Kidney epithelial cell (primary cell): ENCODE measurements at places on chromosomes 7 and 10.

- DNase-seq: no peak
Measured at GRCh38 chr7:106129291-106129690, 17.2 kb upstream of the SYPL1 start.

DNA sequence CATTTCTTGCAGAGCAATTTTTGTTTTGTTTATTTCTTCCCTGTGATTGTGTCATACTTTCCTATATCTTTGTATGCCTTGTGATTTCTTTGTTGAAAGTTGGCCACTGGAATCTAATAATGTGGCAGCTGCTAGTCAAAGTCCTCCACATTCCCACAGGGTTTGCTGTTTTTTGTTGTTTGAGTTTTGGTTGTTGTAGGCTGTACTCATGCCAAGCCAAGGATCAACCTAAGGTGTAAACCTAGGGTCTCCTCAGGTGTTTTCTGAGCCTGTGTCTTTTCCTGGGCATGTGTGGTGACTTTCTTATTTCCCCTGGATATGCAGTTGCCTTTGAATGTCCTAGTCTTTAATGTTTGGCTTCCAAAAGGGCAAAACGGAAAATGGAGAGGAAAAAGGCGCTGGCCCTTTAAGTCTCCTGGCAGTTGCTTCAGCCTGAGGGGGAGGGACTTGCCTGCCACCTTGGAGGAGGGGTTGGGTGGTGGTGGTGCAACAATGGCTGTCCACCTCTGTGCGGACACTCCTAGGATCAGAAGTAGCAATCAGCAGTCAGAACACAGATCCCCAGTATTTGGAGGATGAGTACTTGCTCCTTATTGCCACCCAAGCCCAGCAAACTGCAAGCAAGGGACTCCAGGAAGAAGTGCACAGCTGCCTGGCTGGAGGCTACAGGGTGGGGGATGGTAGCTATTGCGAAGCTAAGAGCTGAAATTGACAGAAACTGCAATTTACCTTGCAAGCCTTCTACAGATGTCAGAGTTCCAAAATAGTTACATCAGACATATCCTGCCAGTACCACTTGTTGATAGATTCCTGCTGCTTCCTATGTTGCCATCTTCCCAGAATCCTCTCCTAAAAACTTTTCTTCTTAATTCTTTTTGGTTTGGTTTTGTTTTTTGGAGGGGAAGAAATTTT, 5.6 kb upstream of the ZNF518A start:
- no peak for DNase-seq

- DNase-seq: no peak
Measured at GRCh38 chr10:103828587-103829197, 26.7 kb downstream of the SH3PXD2A start.

DNA sequence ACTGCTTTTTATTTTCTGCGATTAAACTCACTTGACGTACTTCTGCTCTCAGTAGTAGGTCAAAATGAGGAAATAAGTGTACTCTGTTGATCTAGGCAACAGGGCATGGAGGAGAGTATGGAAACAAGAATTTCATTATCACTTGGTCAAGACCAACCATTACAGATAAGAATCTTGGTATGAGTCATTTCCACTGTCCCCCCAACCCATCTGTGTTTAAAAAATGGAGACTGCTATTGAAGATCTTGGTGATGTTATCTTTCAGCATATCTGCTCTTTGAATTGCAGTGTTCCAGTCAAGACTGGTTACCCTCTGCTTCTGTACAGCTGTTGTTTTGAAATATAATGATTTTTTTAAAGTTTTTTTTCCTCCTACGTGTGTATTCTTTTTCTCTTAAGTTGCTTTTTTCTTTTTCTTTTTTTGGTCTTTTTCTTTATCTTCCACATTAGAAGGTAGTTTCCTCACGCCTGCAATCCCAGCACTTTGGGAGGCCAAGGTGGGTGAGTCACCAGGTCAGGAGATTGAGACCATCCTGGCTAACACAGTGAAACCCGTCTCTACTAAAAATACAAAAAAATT, 11.7 kb downstream of the STAM start:
- DNase-seq: peak; percentile 29

DNA sequence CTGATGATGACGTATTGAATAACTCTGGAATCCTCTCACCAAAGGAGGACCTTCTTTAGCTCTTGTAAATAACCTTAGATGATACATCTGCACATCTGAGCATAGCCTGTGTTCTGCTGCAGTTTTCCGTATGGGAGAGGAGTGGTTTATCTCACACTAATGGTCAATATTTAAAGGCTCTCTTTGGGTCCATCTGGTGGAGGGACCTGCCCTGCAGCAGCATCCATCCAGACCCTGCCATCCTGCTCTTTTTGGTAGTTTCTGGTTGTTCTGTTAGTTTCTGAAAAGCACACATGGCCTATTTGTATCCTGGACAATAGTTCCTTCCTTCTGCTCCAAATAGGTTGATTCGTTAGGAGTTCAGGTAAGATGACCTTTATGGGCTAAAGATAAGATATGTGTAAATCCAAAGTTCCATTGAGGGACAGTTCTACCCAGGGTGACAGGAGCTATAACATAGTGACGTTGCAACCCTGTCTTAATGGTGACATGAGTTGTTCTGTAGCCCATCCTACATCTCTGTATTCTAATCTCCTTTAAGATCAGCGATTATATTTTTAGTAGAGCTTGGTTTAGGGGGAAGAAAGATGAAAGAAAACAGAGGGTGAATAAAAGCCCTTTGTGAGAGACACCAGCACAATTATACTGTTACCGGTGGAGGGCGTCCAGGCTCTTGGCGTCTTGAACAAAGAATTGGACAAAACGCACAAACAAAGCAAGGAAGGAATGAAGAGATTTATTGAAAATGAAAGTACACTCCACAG, 60.0 kb upstream of the KLF14 start:
- no peak for DNase-seq

- DNase-seq: no peak
Measured at GRCh38 chr7:28055161-28055544, 125.4 kb downstream of the JAZF1 start.

- no peak for DNase-seq
Measured at GRCh38 chr10:73183667-73184281, 15.9 kb downstream of the FAM149B1 start.

DNA sequence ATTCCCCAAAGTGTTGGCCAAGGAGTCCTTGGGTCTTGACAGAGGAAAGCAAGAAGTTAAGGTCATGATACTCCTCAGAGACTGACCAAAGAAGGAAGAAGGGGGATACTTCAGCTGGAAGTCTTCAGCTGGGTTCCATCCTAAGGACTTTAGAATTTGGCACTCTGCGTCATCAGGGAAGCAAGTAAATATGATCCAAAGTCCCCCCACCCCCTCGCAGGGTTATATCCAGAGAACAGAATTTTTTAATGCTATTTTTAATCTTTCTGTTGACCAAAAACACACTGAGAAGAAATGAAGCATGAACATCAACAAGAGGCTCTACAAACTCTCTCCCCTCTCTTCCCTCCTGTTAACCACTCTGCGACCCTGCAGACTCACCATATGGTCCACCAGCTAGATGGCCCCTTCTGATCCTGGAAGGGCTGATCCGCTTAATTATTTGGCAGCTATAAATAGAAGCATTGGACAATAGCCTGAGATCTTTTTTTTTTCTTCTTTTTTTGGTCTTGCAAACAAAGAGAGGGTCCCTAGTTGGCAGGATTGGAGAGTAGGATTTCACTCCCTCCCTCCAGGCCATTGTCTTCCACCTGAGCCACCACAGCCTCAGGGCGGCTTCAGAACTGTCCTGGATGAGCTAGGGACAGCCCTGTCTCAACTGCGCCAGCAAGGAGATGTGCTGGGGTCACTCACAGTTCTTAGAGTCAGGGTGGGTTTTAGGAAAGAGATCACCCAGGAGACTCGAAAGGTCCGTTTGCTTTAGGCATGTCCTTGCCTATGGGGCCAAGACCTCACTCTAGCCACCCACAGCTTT, 196.0 kb downstream of the KCNMA1 start:
- no peak for DNase-seq

DNA sequence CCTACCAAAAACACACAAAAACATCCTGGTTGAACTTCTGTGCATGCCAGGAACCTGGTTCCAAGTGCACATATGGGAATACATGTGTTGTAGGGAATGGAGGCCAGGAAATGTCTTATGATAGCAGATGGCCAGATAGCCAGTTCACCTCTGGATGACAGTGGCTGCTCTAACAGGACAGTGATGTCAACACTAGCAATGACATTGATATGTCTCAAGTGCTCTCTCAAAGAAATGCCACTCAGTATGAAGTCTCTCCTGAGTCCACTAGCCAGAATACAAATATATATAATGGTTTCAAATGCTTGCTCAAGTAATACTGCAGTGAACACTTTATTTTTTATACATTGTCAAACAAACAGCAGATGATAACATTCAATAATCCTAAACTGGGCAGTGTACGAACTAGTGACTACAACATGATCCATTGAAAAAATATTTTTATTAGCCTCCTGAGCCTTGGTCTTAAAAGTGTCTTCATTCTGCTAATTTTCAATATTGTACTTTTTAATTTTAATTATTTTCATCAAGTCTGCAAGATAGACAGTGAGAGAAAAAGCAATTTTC, 26.0 kb upstream of the PCDH15 start:
- DNase-seq: no peak

DNA sequence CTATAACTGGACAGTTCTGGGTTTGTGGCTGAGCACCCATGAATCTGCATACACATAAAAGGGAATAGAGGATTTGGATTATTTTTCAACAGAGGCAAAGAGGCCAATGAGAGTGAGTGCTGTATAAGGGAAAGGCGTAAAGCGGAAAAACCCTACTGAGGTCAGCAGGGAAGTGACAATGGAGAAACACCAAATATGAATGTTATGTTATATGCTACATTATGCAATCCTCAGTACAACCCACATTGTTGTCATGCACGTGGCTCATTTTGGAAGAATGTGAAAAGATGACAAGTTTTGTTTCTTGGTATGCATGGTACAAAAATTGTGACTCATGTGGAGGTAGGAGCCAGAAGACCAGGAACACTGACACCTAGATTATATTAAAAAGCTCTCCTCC, 113.6 kb upstream of the AMPH start:
- DNase-seq: peak; percentile 2

DNA sequence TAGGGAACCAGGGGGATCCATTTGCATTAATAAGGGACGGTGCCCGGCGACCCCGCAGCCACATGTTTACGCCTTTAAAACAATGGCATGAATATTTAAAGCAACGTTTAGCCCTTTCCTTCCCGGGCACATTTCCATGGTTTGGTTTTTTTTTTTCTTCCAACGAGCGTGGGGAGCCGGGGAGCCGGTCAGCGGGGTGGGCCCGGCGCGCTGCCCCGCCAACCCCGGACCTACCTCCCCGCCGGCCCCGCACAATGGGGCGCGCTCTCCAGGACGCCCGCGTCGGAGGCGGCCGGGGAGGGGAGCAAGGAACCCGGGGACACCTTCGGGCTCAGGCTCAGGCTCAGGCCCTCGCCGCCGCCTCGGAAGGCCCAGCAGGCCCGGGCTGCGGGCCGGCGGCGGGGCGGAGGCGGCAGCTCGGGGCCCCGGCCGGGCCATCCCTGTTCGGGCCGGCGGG, 1.0 kb downstream of the SEPHS1 start:
- DNase-seq: no peak

GRCh38 chr7:1251796-1252539, 19.3 kb downstream of the UNCX start:
- DNase-seq: no peak
